ENCODE measurements at places on chromosomes 7 and 10.

DNA sequence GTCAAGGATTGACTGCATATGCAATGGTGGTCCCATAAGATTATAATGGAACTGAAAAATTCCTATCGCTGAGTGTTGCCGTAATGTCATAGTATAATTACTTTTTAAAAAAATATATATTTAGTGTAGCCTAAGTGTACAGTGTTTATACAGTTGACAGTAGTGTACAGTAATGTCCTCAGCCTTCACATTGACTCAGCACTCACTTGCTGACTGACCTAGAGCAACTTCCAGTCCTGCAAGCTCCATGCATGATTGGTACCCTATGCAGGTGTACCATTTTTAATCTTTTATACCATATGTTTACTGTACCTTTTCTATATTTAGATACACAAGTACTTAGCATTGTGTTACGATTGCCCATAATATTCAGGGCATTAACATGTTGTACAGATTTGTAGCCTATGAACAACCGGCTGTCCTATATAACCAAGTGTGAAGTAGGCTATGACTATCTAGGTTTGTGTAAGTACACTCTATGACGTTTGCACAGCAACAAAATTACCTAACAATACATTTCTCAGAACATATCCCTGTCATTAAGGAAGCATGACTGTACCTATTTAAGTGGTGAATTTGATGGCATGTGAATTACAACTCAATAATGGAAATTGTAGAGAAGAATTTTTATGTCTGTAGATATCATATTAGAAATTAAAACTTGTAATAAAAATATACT, 40.9 kb downstream of the CCNY start:
- no peak for DNase-seq

DNA sequence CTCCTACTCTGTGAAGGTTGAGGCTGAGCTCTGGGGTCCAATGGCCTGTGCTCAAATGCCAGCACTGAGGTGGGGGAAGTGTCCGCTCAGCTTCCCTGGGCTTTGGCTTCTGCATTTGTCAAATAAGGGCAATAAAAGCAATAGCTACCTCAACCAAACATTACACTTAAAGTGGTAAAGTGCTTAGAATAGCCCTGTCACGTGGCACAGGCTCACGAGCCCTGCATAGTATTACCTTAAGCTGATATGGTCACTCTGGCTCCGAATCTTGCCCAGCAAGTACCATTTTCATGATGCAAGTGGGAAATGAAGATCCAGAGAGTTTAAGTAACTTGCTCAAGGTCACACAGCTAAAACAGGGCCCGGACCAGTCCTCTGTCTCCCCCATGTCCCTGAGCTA, 451.1 kb upstream of the ZMIZ1 start:
- no peak for DNase-seq

GRCh38 chr7:29412912-29413311, 150.7 kb upstream of the PRR15 start:
- no peak for DNase-seq

- DNase-seq = no peak
Measured at GRCh38 chr7:66964411-66964810, 31.0 kb downstream of the SBDS start.

- no peak for DNase-seq
Measured at GRCh38 chr7:96416599-96416998, 94.7 kb upstream of the SLC25A13 start.

- DNase-seq = no peak
Measured at GRCh38 chr10:107994621-107995270, 830.2 kb upstream of the SORCS1 start.

DNA sequence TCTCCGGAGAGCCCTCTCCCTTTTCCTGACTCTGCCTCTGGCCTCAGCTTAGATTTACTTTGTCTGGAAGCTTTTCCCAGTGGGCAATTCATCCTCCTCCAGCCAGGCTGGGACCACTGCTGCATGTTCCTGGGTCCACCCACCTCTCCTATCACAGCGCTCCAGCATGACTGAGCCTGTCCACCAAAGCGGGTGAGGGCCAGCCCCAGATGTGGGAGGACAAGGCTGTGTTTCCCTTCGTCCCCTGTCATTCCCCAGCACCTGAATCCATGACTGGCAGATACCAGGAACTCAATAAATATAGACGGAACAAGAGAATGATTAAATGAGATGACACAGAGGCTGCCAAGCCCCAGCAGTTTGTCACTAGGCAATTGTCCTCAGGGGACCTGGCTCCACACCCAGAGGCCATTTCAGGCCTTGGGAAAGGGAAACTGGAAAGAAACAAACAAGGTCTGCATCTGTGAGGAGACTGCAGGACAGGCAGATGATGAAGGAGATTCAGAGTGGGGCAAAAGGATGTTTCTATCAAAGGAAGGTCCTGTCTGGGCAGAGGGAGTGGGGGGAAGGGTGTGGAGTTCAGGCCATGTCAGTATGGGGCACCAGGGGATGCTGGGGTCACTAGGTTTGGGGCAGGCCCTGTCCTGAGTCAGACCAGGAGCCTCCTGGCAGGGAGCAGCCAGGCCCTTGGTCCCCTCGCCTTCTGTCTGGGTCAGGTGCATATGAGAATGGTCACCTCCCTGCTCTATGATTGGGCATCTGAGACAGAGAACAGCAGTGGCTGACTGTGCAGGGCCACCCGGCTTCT, 576.4 kb downstream of the GRID1 start:
- DNase-seq = no peak

GRCh38 chr7:81457852-81458522, 311.9 kb downstream of the HGF start:
- no peak for DNase-seq

- no peak for DNase-seq
Measured at GRCh38 chr10:4281190-4281825, 496.3 kb upstream of the KLF6 start.

- no peak for DNase-seq
Measured at GRCh38 chr7:19106241-19107080, 11.0 kb downstream of the TWIST1 start.

DNA sequence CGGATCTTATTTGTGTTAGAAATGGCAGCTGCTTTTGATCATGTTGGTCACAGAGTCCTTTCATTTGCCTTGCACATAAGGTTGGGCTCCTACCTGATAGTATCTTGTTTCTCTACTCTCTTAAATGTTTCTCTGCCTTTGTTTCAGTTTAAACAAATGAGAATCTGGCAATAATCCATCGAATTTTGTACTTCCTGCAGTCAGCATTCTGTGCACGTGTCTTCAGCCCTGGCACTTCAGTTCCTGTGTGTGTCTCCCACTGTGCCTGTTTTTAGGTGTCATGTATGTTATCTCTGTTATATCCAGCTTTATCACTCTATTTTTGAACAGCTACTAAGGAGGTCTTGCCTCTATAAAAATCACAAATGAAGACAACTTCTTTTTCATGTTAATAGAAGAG, 28.4 kb upstream of the PTER start:
- no peak for DNase-seq

- no peak for DNase-seq
Measured at GRCh38 chr10:36506697-36507496, 618.5 kb upstream of the ANKRD30A start.

- no peak for DNase-seq
Measured at GRCh38 chr7:87506246-87507180, 31.0 kb upstream of the ABCB4 start.

- peak; percentile 77 for DNase-seq
Measured at GRCh38 chr10:132447446-132448247, 50.6 kb downstream of the PWWP2B start.

DNA sequence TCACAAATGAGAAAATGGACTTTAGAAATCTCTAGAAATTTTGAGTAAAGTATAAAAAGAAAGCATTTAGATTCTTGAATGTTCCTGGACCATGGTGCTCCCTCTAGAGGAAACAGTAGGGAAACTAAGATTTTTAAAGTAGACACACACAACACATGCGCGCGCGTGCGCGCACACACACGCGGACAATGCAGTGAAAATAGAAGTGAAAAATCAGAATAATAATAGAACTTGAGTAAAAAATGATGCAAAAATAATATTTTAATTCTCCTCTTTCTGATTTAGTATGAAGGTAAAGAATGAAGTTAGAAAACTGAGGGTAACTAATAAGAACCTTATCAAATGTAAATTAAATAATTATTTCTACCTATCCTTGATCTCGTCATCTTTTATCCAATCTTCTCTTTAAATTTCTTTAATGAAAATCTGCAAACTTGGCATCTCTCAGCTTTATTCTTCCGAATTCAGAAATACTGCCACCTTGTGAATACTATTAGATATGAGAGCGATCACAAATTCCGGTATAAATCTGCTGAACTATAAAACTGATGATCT, 117.0 kb upstream of the AMPH start:
- no peak for DNase-seq

DNA sequence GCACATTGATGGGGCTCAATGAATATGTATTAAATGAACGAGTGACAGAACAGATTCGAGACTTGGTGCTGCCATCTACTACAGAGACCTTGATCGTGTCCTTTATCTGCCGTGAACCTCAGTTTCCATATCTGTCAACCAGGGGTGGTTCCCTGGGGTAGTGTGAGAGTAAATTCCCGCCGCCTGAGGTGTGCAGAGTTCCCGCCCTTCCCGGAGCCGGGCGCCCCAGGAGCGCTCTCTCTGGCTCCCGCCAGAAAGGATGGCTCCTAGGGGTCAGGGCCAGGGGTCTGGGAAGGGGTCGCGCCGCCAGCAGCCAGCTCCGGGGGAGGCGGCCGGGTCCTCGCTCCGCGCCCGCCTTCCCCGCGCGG, 333 bp upstream of the PLCE1 start:
- DNase-seq = no peak

DNA sequence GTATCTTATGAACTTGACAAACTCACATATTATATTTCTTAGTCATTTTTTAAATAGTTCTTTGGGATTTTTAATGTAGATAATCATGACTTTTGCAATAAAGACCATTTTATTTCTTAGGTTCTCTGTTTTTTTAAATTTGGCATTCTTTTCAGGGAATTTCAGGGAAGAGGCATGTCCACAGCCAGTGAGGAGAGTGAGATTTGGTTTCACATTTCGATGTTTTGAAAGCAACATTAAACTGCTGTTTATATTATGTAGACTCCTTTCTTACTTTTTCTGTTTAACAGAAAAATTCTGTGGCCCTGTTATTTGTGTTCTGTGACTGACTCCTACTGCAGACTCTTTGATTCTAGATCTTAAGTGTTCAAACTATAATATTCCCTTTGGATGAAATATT, 153.7 kb downstream of the FAM107B start:
- no peak for DNase-seq

GRCh38 chr7:77747178-77747577, 50.9 kb downstream of the RSBN1L start:
- DNase-seq = no peak

DNA sequence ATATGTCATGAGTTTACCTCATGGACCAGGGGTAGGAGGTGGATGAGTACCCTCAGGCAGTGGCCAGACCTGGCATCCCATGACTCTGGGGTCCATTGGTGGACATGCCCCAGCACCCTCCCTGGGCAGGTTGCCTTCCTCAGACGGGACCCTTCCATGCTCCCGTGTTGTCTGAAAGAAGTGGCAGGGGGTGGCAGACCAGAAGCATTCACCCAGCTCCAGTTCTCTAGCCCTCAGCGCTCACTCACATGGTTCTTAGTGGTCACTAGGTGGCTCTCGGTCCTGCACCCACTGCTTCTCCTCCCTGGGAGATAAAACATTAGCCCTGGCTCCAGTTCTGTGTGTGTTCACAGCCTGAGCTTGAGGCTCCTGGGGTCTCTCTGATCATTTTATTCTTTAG, 6.0 kb downstream of the RBP3 start:
- DNase-seq = no peak

GRCh38 chr7:80869821-80870751, 48.8 kb downstream of the SEMA3C start:
- DNase-seq = no peak

DNA sequence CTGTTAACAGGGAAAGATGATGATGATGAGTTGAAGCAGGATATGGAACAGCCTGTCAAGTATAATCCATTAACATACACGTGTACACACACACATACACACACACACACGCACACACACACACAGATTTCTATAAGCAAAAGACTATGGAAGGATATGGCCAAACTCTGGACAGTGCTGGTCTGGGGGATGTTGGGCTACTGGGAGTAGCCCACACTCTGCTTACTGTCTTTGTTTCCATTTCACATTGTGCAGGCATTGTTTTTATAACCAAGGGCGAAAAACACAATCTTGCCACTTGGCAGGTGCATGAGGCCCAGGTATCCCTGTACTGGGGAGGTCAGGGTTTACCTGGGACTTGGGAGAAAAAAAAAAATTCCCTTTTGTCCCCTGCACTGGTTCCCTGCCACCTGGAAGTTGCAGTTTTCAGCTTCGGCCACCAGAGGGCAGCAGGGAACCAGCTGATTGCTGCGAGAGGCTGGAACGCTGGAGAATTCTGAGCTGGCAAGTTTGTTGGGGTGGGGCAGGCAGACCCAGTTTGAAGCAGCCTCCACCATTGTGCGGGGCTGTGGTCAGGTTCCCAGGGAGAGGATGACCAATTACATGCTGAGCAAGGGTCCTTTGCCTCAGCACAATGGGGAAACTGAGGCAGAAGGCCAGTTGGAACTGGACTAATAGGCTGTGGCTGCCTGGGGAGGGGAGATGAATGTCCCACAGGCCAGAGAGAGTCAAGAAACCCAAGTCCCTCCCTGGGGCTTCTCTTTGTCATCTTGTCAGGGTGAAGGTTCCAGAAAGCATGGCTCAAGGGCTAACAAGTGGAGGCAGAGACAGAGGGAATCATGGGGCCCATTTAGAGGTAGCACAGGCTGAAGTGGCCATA, 27.3 kb downstream of the PPIF start:
- DNase-seq = peak; percentile 76

DNA sequence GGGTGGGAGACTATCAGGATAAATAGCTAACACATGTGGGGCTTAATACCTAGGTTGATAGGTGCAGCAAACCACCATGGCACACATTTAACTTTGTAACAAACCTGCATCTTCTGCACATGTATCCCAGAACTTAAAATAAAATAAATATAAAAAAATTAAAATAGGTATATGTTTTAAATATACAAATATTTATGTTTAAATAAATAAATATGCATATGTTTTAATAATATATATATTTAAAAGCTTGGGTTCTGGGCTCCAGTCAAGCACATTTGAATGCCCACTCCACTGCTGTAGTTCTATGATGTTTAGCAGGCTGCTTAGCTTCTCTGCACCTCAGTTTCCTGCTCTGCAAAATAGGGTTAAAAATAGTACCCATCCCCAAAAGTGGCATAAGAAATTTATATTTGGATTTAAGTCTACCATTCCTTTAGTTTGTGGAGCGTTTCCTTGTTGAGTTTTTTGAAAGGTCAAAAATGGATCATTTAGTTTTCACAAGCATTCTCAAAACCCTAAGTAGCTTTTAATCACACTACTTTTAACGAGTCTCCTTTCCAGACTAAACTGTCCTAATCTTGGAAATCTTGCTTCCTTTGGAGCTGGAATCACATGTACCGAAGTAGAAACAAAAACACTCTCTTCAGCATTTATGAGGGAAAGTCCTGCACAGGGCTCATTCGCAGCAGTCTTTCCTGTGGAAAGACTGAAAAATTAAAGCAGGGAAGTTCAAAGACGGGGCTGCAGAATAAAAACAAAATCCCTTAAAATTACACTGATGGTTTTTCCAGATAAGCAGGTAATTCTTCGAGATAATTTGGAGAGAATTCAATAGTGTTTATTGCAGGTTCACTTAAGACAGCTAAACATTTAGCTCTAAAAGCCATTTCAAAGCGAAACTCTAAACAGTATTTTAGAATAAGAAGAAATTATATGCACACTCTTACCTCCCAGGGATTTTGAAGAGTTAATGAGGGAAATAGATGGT, 111.7 kb upstream of the LYZL1 start:
- DNase-seq = no peak

Data from activated naive CD4-positive, alpha-beta T cell treated with Interleukin-2 at 50 U/mL for 16 hours (primary cell).